ENCODE measurements at places on chromosomes 7 and 10.
A peak's percentile ranks its signal among the peaks of the same experiment; 100 is the strongest.

DNA sequence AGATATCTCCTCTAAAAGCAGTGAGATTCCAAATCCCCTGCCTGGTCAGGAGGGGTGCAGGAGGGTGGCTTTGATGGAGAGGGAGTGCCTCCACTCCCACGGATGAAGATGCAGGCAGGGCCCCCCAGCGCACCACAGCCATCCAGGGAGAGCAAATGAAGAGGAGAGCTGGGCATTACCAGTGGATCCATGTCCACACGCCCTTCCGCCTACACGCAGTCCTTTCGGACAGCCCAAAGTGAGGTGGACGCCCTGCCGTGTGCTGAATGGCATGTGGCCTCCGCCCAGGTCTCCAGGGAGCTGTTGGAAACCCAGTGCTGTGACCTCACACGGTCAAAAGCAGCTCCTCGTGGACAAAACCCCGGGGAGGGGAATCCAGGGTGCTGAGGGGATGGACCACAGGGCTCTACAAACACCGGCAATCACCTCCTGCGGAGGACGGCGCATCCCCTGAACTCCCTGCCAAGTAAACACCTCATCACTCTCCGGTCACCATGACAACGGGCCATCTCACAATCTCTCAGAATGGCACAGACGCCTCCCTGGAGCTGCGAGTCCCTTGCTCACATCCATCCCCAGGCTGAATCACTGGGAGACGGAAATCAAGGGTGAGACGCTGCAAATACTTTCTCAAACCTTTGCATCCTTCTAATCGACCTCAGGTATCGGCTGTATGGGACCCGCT, 35.0 kb upstream of the DNAAF5 start:
- DNase-seq = no peak

- DNase-seq = no peak
These were observed 20.8 kb downstream of the MYO3A start for GRCh38 chr10:25954851-25955250.

GRCh38 chr10:116742367-116743265, at the start of gene HSPA12A:
Gene HSPA12A (minus strand): TSS chr10:116742566. CDS start chr10:116742469, 97 bp downstream.
- DNase-seq = peak; percentile 66

DNA sequence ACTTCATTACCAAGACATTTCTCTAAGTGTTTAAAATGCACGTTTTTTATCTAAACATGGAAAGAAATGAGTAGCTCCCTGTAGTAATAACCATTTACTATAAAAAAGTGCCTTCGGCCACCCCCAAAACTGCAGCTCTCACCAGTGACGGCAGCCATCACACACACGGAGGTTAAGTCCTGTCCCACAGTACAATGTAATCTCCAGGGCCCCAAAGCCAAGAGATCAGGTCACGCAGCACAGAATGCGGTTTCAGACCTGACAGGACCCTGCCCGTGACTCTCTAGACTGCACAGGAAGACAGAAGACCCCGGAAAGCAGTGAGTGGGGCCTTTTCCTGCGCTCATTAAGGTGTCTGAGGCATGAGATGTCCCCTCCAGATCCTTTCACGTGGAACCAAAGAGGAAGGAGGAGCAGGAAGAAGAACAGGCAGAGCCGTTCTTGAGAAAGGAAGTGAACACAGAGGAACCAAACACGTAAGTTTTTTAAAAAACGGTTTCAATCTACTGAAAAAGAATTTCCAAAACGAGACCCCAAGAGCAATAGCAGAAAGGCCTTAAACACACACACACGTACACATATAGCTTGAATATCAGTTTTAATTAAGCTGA, 125.7 kb downstream of the ZMYND11 start:
- no peak for DNase-seq

DNA sequence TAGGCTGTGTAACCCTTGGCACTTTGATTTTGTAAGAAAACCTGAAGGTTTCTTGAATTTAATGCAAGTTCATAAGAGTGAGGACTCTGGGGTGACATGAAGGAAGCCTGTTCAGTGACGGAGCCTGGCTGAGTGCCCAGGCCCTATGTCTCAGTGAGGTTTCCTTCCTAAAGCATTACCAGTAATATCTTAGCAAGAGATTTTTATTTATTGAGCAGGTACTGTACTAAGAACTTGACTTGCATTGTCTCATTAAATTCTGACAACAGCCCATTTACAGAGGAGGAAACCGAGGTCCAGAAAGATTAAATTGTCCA, 197.2 kb downstream of the HECW1 start:
- DNase-seq = no peak

DNA sequence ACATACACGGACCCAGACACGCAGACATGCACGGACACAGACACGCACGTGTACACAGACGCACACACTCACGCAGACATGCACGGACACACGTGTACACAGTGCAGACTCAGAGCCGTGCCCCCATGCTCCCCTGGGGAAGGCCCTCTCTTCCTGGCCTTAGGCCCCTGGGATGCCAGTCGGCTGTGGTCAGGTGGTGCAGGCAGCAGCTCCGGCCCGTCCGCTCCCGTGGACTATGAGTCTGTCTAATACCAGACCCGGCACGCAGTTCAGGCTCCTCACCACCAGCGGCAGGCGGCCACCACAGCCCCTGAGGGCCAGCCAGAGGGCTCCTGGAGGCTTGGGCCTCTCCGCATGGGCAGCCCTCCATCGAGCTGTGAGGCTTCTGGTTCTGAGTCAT, 52.0 kb upstream of the NKX6-2 start:
- no peak for DNase-seq

DNA sequence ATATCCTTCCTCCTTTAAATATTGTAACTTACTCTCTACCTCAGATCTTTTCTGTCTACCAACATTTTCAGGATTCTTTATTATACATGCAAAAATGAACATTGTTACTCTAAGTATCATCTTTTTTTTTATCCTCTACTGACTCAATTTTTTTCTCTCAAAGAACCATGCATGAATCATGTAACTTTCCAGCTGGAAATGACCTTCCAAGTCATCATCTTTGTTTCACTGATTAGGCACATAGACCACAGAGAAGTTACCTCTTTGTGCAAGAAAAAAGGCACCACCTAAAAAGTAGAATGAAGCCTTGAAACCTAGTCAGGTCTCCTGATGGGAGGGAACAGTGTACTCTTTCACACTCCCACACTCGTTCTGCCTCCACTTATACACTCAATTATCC, 234.9 kb downstream of the HGF start:
- DNase-seq = no peak

DNA sequence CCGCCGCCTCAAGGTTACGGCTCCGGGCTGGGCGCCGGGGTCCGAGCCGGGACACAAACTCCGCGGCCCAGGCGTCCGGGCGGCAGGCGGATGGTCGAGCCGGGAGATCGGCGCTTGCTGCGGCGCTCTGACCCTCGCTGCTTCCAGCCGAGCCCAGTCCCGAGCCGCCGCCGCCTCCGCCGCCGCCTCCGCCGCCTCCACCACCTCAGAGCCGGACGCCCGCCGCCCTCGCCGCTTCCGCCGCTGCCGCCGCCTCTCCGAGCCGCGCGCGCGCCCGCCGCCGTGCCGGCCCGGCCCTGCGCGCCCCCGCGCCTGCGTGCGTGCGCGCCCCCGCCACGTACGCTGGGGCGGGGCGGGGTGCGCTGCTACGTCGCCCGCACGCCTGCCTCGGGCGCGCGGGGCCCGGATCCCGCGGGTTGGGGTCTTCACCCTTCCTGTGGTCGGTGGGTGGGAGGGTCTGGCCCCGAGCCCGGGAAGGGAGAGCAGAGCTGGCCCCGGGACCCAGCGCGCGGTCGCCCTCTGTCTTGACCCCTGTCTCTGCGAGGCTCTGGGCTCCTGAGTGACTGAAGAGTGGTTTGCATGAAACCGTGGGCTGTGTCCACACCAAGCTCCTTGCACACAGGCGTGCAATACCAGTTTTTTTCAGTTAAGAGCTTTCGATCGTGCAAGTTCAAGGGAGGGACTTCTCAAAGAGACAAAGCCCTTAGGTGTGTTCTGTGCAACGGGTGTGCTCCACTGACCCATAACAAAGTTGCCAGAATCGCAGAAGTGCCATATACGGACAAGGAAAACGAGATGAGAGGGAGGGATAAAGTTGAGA, at the start of gene SMURF1:
Gene SMURF1, minus strand, starts transcription at position 256 of the 820 bp plus-strand sequence. CDS start 328 bp downstream, outside the sequence.
- DNase-seq = peak; percentile 79

- DNase-seq = no peak
These were observed 93.4 kb upstream of the PARD3 start for GRCh38 chr10:34908481-34908880.

DNA sequence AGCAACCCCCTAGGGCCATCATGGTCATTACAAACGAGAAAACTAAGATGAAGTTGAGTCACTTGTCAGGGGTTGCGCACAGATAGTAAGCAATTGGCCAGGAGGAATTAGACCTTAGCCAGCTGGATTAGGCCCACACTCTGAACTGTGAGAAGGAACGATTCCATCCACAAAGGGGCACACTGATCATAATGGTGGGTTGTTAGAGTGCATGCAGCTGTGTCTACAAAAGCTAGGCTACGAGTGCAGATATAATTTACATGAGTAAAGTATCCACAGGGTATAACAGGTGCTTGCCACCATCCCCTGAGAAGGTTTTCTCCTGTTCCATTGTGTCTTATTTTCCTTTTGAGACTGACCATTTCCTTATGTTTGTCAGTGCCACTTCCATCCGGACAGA, 16.6 kb upstream of the FAM170B start:
- no peak for DNase-seq

GRCh38 chr10:114259824-114260223, 20.8 kb downstream of the VWA2 start:
- DNase-seq = no peak

GRCh38 chr7:33971106-33971505, 65.8 kb downstream of the BMPER start:
- DNase-seq = no peak

GRCh38 chr10:122341141-122341810, 33.2 kb upstream of the PLEKHA1 start:
- DNase-seq = no peak

- no peak for DNase-seq
These were observed 208.2 kb upstream of the PRKCQ start for GRCh38 chr10:6788231-6788630.

GRCh38 chr10:70993051-70993450, 104.7 kb upstream of the PCBD1 start:
- DNase-seq = no peak

DNA sequence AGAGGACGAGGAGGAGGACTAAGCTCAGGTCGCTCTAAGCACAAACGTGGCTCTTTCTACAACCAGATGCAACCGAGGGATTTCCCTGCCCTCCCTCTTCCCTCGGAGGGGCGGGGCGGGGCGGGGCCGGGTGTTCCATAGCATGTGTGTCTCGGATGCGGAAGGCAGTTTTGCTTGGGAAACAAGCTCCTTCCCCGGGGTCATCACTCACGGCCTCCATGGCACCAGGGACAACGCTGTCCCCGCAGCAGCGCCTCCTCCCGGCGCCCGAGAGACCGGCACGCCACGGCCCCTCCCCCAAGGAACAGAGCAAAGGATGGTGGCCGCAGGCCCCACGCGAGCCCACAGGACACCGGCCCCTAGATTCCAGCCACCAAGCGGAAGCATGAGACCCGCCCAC, 110.5 kb downstream of the PAXIP1 start:
- DNase-seq = peak; percentile 28

All from left colon (tissue), 2 donors.